Neural progenitor cell (in vitro differentiated cells): ENCODE measurements at places on chromosomes 4 and X. TPM values are rescaled to one million over a fixed set of nuclear protein-coding genes. Genes with fewer than 3 reads are reported as not detected.

MAGEC3 gene
- not detected in 2 replicates for total RNA-seq

VEGFD gene
- 0.46 TPM in 1 of 2 replicates, not detected in the other for total RNA-seq

GPR78 gene
- total RNA-seq: 0.09 and 0.28 TPM in 2 replicates

ENPEP gene
- total RNA-seq: 1.5 and 1.8 TPM in 2 replicates

DCAF8L2 gene
- total RNA-seq: not detected in 2 replicates

PITX2 gene
- 0.59 and 1.6 TPM in 2 replicates for total RNA-seq

TCEANC gene
- 3.6 and 6.8 TPM in 2 replicates for total RNA-seq

MFAP3L gene
- 30.7 and 35.5 TPM in 2 replicates for total RNA-seq

- no peak for DNase-seq
Observed at GRCh38 chr4:152690706-152691651, 11.2 kb upstream of the TMEM154 start.

- no peak for DNase-seq
Observed at GRCh38 chrX:19924285-19924684, 36.9 kb upstream of the SH3KBP1 start.

GRCh38 chrX:131225078-131225477 lies 64.0 kb downstream of the IGSF1 start:
- no peak for DNase-seq

GRCh38 chr4:88110826-88111225 lies 47.6 kb downstream of the ABCG2 start:
- no peak for DNase-seq

GRCh38 chr4:53693909-53694308 lies 102.6 kb upstream of the LNX1 start:
- no peak for DNase-seq

GRCh38 chr4:141047228-141047884 lies 85.9 kb downstream of the RNF150 start:
- no peak for DNase-seq

- DNase-seq: no peak
Observed at GRCh38 chr4:17072483-17072882, 174.0 kb upstream of the LDB2 start.

GRCh38 chr4:15240764-15241163 lies 187.1 kb upstream of the C1QTNF7 start:
- DNase-seq: no peak

GRCh38 chr4:142528433-142528832 lies 317.7 kb downstream of the INPP4B start:
- DNase-seq: no peak

- DNase-seq: no peak
Observed at GRCh38 chr4:40238008-40238699, 41.3 kb downstream of the RHOH start.

GRCh38 chrX:29274517-29274916 lies 687.3 kb downstream of the IL1RAPL1 start:
- no peak for DNase-seq

DNA sequence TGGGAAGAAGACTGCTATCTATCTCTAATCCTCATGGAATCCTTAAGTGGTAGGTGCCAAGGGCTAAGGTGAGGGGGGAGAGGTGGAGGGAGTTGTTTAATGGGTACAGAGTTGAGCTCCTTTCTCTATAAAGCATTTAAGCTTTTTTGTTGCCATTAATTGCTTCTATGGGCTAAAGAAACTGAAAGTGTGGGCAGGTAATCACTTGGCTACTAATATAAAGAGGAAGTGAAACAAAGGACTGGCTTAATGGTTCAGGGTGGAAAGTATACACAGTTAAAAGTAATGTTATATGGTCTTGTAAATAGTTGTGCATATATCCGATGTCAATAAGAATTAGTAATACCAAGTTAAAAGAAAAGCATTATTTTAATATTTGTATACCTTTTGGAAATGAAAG lies 83.9 kb downstream of the POLA1 start:
- no peak for DNase-seq

DNA sequence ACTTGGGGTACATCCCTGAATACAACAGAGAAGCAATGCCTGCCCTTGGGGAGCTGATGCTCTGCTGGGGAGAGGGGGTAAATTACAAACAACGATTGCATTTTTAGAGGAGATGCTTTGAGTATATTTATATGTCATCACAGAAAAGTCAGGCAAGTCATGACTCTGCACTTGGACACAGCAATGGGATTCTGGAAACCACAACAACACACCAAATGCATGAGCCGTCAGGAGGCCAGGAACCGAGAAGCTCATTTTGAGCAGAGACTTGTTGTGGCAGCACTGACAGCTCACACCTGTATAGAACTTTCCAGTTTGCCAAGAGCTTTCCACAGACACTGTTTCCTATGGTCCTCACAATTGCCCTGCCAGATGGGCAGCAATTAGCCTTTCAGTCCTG lies 113.2 kb upstream of the RBPJ start:
- DNase-seq: no peak

- no peak for DNase-seq
Observed at GRCh38 chrX:4588056-4588455, 874.6 kb upstream of the PRKX start.

GRCh38 chr4:121148000-121148399 lies 16.1 kb downstream of the TNIP3 start:
- DNase-seq: no peak

GRCh38 chrX:121581885-121582284 lies 534.5 kb downstream of the GLUD2 start:
- peak; percentile 24 for DNase-seq

GRCh38 chr4:83232082-83232481 lies 52.5 kb downstream of the COQ2 start:
- DNase-seq: no peak

DNA sequence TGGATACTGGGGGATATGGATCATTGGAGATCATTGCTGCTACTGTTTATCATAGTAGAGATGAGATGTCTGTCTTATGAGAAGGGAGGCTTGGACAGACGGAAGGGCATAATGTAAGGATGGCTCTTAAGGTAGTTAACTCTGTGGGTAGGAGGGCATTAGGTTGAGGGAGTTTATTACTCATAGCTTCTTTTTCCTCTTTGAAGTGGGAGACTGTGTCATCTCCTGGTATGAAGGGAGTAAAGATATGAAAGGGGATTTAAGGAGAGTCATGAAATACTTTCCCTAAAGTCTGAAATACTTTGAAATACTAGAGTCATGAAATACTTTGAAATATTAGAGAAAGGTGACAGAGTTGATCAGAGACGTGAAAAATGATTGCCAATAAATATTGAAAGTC lies 255.5 kb upstream of the PITX2 start:
- no peak for DNase-seq

DNA sequence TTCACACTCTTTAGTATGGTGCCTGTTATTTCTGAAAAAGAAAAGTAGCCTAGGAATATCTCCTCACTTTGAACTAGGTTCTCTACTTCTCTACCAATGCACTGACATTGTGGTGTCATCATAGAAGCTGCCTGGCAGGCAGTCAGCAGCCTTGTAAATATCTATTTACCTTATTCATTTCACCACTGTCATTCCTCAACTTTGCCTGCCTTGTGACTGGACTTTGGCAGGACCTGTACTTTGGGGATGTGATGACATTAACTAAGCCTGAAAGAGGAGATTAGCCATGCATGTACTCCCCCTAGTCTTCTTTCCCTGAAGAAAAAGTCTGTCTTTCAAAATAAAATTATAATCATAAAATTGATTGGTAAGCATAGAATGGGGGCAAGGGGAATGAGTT lies 207.2 kb downstream of the ARAP2 start:
- DNase-seq: no peak

GRCh38 chr4:3363411-3364141 lies 70.8 kb downstream of the RGS12 start:
- DNase-seq: no peak

DNA sequence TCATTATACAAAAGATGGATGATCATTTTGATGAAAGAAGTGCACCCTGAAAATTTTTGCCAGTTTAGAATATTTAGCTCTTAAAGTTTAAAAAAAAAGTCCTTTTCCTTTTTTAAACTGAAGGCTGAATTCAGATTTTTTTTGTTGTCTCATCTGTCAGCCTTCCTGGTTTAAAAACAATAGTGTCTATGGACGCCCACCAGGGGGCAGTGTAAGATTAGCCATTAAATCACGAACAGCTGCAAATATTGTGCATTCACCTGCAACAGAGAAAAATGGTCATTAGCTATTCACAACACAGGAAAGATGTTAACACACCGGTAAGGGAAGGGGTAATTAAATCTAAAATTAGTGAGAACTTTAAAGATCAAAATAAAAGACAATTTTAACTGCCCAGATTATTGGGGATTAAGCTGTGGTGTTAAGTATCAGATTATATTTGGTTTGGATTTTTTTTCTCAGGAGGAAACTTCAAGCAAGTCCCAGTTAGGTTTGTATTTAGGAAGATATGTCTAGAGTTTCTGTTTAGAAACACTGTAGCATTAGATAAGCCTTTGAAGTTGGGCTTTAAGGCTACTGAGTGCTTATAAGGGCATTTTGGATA lies 4.4 kb upstream of the CXorf38 start:
- peak; percentile 82 for DNase-seq

DNA sequence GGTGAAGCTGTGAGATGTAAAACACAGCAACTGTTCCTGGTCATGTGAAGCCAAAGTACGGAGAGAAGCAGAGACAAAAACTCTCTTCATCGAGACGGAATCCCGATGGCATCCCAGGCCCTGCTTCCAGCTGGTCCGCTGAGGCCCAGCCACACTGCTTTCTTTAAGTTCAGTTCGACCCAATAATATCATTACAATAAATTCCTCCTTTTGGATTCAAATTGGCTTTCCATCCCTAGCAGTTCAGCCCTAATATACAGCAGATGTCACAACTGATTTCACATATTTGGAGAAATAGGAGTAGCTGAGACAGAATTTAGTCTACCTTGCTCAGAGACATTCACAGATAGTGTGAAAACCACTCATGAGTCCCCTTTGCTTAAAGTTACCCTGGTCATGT lies 98.3 kb upstream of the SPRY1 start:
- no peak for DNase-seq

- DNase-seq: no peak
Observed at GRCh38 chrX:146385529-146385928, 424.0 kb upstream of the CXorf51B start.

DNA sequence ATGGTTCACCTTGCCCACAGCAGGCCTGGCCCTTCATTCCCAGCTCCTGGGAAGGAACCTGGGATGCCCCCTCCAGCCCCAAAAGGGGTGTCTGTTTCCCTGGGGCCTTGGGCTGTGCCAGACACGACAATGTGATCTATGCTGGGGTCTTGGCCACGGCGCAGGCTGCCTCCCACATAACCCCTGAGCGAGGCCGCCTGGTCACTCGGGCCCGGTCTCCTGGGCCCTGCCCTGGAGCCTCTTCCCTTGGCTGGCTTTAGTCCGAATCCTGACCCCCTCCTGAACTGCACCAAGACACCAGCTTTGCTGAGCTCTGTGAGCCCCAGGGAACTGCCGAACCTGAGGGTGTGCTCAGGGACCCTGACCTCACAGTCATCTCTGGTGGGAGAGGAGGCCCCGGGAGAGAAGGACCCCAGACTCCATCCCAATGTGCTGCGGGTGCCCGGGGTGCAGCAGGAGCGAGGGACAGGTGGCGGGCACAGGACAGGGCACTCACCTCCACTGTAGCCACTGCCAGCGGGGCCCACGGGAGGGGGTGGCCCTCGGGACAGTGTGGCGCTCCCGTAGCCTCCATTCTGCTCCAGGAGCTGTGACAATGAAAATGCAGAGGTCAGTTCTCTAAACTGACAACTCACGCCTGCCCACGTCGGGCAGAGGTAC lies 42.0 kb downstream of the GAK start:
- no peak for DNase-seq

DNA sequence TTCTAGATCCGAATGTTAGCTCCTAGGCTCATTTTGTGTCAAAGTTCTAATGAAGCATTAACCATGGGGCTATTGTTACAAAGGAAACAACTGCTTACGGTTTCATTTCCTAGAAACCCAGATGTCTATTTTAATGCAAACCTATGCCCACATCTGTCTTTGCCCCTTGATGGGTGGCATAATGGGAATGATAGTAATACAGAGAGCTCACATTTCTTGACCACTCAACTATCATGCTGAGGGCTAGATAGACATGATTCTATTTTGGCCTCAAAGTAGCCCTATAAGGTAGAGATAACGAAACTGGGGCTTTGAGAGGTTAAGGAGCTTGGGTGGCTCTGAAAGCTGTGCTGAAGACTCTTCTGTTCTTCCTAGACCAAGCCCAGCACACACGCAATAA lies 1.9 kb downstream of the TLR7 start:
- no peak for DNase-seq

GRCh38 chr4:138259271-138259670 lies 17.1 kb upstream of the SLC7A11 start:
- no peak for DNase-seq
